ENCODE measurements at places on chromosomes 4 and X. TPM values are rescaled to one million over a fixed set of nuclear protein-coding genes. Genes with fewer than 3 reads are reported as not detected.

TLR3 gene
- 0.19 TPM for total RNA-seq

GRCh38 chr4:3612934-3613333 lies 80.7 kb upstream of the LRPAP1 start:
- DNase-seq: no peak

- no peak for DNase-seq
These were observed 388.9 kb downstream of the PPARGC1A start for GRCh38 chr4:23500894-23501449.

DNA sequence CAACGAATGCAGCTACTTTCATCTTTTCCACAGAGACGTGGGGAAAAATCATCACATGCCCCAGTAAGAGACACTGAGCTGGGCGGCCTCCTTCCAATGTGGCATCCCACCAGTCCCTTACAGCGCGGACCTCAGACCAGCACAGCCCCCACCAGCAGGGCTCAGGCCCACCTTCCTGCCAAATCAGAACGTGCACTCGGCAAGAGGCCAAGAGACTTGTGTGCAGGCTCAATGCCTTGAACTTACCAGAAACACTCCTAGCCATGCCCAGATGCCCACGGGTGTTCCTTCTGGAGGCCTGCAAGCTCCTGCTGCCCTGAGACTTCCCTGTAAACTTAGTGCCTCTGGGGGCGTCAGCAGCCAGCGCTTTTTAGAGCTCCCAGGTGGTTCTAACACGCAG lies 31.2 kb downstream of the WDR1 start:
- DNase-seq: no peak

ASMT gene
- 0.44 TPM for total RNA-seq

DNA sequence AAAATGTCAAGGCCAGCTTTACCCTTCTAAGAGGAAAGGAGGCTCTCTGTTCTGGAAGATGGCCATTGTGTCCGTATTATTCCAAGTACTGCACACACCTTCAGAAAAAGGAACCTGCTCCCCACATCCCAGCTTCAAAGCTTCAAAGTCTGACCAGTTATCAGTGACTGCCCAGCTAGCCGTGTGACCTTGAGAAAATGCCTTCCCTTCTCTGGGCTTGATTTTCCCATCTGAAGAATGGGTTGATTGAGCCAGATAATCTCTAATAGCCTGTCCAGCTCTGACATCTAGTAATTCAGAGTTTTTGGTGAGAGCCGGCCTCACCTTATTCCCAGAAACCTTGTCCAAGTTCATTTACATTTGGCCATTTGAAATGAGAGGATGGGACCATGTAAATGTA lies 3.0 kb downstream of the LONRF3 start:
- no peak for DNase-seq

FATE1 gene
- total RNA-seq: not detected

- DNase-seq: no peak
These were observed 334.4 kb downstream of the SPRY1 start for GRCh38 chr4:123731035-123731434.

DNA sequence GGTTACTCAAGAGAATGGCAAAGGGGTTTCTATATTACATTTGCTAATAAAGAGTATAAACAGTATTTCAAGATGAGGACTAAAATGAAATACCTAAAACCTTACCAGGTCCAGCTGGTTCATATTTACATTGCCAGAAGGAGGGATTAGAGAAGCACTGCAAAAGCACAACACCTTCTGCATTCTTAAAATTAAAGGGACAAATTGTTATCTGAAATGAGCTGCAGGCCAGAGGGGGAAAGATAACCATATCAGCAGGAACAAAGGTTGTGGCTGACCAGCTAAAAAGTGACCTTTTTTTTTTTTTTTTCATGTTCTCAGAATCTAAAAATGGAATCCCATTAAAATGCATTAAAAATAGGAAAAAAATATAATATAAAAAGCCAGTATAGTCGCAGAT lies 39.7 kb downstream of the AFF2 start:
- no peak for DNase-seq

PNMA6A gene
- total RNA-seq: 9.7 TPM

CCNB3 gene
- total RNA-seq: 0.89 TPM

DNA sequence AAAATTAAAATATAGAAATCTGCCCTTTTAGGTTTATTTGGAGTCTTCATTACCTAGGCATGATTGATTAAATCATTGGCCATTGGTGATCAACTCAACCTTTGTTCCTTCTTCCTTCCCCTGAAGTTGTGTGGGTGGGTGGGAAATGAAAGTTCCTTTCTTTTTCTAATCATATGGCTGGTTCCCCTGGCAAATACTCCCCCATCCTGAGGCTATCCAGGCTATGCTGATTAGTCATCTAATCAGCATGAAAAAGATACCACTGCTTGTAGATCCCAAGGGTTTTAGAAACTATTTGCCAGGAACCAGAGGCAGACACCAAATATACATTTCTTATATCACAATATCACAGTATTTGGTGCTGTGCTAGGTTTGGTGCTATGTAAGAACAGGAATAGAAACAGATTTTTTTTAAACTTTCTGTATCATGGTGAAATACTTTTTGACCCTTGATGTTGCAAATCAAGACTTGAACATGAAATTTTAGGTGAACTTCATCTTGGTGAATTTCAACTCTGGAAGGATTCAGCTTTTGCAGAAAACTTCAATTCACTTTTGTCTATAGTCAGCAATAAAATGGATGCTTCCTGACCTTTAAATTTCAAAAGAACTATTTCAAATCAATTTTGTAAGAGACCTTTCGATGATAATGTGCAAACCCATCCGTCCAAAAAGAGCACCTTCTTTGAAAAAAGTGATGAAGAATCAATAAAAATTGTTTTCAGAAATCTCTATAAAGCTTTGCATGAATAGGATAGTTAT lies 71.1 kb downstream of the CCSER1 start:
- DNase-seq: no peak

FHIP1A gene
- not detected for total RNA-seq

- no peak for DNase-seq
These were observed 101.4 kb downstream of the WWC2 start for GRCh38 chr4:183200453-183200852.

DNA sequence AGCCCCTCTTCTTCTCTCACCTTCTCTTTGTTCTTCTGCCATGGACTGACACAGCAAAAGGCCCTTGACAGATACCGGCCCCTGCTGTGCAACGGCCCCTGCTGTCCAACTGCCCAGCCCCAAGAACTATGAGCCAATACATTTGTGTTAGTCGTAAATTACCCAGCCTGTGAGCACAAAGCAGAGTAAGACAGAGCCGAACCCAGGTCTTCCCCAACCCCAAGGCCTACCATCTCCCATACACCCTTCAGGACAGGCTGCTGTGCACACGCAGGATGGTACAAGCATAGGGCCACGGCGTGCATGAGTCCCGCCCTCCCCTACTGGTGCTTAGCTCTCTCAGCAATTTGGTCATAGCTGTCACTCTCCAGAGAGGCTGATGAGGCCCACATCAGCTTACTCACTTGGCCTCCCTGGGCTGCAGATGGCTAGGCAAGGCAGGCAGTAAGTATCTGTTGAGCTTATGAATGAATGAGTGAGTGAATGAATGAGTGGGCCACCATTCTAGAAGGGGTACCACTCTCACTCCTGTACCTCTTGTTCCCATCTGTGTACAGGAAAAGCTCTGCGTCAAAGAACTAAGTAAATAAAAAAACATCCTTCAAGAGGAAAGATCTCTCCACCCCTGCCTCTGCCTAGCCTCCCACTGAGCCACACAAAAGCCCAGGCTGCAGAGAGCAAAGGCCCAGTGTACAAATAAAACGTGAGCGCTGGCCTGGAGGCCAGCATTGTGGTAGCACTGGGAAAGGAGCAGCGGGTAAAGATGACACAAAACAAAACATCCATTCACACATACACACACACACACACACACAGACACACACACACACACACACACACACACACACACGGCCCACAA lies 13.9 kb downstream of the WDR1 start:
- DNase-seq: peak; percentile 6

DNA sequence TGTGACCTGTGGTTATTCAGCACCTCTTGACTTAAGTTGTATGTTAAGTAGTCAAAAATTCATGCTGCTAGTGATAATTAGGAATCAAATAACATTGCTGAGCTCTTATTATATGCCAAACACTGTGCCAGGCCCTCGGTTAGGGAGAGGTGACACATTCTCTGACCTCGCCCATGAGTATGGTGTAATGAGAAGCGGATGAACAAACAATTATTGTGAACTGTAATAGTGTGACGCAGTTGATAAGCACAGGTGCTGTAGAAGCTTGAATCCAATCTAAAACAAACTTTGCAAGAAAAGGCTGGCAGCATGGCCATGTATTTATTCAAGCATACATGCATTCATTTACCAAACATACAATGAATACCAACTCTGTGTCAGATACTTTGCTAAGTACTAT lies 303.5 kb upstream of the HS3ST1 start:
- no peak for DNase-seq

- no peak for DNase-seq
These were observed 958.2 kb downstream of the PCDH7 start for GRCh38 chr4:31678356-31678755.

DNA sequence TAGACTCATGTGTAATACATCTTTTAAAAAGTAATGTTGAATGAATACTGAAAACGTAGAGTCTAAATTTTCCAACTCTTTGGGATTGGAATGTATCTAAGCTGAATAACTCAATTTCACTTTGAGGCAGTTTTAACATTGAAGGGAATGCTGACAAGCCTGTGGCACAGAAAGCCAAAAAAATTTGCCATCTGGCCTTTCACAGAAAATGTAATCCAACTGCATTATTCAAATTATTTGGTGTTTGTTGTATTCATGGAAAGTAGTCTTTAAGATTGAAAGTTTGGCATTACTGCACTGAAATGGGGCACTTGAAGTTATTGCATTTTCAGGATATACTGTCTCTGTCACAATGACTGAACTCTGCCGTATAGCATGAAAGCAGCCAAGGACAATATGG lies 186.9 kb downstream of the FRMPD4 start:
- DNase-seq: no peak

GRCh38 chrX:14690553-14690952 lies 161.2 kb downstream of the GLRA2 start:
- no peak for DNase-seq

- DNase-seq: no peak
These were observed 37.7 kb downstream of the PTCHD1 start for GRCh38 chrX:23372220-23372902.

DNA sequence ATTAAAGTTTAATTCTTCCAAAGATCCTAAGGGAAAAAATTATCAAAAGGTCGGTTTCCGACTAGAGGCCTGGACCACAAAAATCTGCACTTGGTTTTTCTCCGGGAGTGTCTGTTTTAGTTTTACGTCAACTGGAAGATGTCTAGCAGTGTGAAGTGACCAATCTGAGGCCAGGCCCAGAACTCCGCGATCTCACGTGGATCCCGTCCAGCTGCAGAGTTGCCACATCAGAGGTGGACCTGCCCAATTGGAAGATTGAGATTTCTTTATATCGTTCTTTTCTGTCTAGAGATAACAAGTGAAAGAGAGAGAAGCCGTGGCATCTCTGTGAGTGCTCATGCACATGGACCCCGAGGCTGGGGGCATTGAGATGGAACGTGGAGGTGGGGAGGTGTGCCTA lies 115.8 kb downstream of the AFF1 start:
- no peak for DNase-seq

HERC5 gene
- total RNA-seq: 1.7 TPM

GRCh38 chr4:2837110-2837903 lies 6.3 kb upstream of the ADD1 start:
- no peak for DNase-seq

All from neural crest cell (in vitro differentiated cells).